Right lobe of liver (tissue), 6 donors: ENCODE measurements at places on chromosomes 3 and 15. TPM values are rescaled to one million over a fixed set of nuclear protein-coding genes. Genes with fewer than 3 reads are reported as not detected.
A peak's percentile ranks its signal among the peaks of the same experiment; 100 is the strongest.

GRCh38 chr15:55224892-55225291 lies 28.2 kb upstream of the RSL24D1 start:
- peak; percentile 58 for DNase-seq

Gene ERC2
- total RNA-seq: not detected

Gene ISLR
- 9.9 TPM for total RNA-seq

Gene IVD
- total RNA-seq: 203 TPM

DNA sequence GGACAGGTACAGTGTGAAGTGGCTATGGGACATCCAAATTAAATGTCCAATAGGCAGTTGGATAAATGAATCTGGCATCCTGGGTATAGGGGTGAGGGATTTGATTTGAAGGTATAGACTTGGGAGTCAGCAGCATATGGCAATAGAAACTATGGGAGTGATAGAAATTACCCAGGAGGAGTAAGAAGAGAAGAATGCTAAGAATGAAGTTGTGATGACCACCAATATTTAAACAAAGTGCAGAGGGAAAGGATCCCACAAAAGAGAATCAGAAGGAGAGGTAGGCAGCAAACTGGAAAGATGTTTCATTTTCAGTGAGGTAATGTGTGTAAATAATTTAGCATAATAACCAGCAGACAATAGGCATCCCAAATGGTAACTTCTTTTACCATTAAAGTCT lies 13.8 kb upstream of the MSL2 start:
- DNase-seq: no peak

Gene SCG5
- 18.3 TPM for total RNA-seq

DNA sequence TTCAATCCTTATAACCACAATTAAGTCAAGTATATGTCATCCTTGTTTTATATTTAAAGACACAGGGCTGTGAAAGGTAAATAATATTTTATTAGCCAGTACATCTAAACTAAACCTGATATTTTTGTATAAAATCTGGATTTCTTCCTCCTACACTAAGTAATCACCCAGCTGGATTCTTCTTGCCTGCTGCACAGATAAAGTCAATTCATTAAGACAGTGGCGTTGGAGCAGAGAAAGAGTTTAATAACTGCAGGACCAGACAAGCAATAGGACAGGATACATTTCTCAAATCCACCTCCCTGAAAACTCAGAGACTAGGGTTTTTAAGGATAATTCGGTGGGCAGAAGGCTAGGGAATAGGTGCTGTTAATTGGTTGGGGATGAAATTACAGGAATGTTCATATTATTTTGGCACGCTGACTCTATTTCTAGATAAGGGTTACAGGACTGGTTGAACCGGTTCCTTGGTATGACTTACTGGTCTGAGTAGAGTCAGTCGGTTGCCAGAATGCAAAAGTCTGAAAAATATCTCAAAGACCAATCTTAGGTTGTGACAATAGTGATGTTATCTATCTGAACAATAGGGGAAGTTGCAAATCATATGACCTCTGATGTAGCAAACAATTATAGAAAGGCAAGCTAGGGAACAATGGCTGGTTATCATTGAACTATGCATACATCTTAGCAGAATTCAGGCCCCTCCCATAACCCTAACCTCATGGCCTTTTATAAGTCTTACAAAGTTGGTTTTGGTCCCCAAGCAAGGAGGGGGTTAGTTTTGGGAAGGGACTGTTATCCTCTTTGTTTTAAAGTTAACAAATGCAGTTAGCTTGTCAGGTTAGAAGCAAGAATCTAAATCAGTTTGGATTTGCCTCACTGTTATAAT lies 244.8 kb downstream of the ALCAM start:
- DNase-seq: no peak

DNA sequence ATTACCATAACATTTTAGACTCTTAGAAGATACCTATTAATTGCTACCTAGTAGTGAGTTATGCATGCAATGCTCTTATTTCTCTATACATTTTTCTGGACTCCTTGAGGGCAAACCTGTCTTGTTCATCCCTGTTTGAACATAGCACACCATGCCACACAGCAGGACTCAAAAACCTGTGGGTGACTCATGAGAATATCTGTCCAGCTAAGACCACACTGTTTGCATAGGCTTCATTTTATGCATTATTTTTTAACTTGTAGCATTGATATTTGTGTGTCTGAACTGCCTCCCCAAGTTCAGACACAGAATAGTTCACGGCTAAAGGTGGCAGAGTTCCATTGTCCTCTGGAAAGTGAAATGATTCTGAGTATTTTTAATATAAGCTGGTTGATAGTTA lies 1.8 kb downstream of the LMCD1 start:
- DNase-seq: no peak

Gene PLSCR2
- total RNA-seq: not detected

Gene P2RY1
- total RNA-seq: 0.99 TPM

- DNase-seq: peak; percentile 29
Observed at GRCh38 chr15:74062671-74063070, 19.7 kb downstream of the GOLGA6A start.

Gene EXOSC7
- total RNA-seq: 22.2 TPM

Gene REC114
- not detected for total RNA-seq

Gene SPINK8
- not detected for total RNA-seq

Gene UPK1B
- not detected for total RNA-seq

DNA sequence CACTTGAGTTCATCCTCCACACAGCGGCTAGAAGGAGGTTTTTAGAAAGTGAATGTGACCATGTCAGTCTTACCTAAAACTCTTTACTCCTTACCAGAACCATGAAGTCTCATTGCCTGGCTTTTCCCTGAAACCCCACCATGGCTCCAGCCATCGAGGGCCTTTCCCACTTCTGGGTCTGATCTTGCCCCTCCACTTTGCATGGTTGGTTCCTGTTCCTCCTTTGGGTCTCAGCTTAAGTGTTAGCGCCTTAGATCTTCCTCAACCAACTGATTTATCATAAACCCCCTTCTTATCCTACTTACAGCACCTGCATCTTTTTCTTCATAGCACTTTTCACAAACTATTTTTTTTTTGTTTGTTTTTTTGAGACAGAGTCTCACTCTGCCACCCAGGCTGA lies 45.9 kb upstream of the ULK4 start:
- DNase-seq: no peak

GRCh38 chr3:126527006-126527405 lies 3.1 kb downstream of the CHST13 start:
- no peak for DNase-seq

- DNase-seq: no peak
Observed at GRCh38 chr3:99764377-99764776, 53.3 kb upstream of the CMSS1 start.

Gene PLSCR5
- not detected for total RNA-seq

DNA sequence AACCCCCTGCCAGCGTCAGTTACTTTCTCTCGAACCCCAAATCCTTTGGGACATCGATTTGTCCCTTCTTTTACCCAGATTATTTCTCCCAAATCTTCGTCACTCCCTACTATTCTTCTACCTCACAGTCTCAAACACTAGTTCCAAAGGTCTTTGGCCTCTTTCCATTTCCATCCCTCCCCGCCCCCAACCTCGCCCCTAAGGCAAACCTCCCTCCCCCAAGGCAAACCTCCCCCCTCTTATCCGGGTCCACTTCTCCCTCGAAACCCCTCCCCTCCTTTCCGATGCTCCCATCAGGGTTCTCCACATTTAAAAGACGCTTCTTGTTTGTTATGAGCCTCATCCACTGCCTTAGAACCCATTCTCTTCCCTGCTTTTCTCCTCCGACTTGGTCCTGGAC lies 583 bp downstream of the EAF1 start:
- DNase-seq: peak; percentile 64

DNA sequence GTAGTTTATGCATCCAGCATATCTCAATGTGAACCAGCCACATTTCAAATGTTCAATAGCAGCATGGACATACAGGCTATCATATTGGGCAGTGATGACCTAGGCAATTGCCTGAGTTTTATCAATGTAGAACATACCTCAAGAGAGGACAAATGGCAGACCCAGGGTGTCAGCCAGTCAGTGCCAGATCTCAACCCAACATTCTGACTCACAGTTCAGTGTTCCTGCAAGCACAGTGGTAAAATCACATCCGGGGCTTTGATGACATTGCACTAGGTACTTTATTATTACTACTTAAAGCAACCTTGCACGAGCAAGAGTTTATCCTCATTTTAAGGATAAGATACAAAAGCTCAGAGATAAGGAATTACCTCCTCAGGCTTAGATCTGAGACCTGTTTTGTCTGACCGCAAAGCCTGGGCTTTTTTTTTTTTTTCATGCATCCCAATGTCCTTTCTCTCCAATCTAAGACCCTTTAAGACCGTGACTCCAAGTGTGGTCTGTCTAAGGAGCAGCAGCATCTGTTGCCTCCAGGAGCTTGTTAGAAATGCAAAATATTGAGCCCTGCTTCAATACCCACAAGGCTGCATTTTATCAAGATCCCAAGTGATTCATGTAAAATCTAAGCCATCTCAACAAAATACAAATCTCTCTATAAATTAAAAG lies 60.1 kb downstream of the SLC12A1 start:
- DNase-seq: no peak

DNA sequence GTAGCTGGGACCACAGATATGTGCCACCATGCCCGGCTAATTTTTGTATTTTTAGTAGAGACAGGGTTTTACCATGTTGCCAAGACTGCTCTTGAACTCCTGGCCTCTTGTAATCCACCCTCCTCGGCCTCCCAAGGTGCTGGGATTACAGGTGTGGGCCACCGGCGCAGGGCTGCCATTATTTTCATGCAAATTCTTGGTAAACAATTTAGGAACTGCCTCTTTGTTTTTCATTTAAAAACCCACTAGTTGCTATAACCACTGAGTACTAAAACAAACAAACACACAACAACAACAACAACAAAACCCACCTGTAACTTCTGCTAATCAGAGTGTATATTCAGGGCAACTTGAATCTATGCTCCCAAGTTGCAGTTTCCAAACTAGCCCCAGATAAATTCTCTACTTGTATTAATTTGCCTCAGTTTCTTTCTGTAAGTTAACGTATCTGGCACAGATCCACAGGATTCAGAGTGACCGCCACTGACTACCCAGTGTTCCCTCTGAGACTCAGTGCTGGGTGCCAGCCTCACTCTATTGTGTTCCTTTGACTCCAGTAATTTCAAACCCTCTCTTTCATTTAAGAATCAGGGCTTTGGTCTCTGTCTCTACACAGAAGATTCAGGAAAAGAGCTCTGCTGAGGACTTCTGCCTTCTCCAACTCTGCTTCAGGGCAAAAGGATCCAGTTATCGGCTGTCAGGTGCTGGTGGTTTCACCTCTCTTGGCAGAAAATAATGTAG lies 18.6 kb upstream of the ZNF710 start:
- no peak for DNase-seq

DNA sequence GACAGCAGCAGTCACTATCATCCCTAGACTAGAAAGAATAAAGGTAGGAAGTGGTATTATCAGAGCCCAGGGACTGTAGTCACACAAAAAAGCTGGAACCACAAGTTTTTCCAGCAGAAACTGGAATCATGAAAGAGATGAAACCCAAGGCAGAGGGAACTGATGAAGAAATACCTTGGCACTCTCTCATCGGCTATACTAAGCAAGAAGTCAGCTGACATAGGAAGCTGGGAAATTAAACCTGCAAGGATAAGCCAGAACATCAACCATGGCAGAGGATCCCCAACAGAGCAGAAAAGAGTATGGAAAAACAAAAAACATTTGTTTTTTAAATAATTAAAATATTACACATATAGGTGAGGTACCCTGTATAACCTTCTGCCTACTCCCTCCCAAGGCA lies 86.5 kb downstream of the AQR start:
- DNase-seq: no peak

DNA sequence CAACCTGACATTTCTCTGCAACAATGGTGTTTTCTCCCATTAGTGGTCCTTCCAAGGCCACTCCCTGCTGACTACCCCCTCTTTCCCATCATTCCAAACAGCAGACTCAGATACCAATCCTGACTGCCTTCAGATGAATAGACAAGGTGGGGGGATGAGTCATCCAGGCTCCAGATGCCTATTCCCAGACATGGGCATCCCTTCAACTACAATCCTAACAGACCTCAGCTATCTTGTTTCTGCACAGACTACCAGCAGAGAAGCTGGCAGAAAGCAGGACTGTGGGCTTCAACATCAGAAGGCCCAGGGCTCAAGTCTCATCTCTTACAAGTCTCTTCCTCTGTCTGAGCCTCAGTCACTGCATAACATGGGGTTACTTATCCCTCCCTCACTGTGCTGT lies 2.2 kb downstream of the RBP1 start:
- no peak for DNase-seq

Gene HGD
- 425 TPM for total RNA-seq

Gene BNC1
- total RNA-seq: 0.31 TPM

Gene ALAS1
- 84.7 TPM for total RNA-seq

- DNase-seq: no peak
Observed at GRCh38 chr3:165696496-165696895, 140.7 kb downstream of the BCHE start.

Gene CYP11A1
- total RNA-seq: 2.5 TPM

GRCh38 chr3:170717410-170718402 lies 131.8 kb upstream of the SLC7A14 start:
- DNase-seq: no peak

- DNase-seq: no peak
Observed at GRCh38 chr3:121895121-121895520, 920 bp downstream of the SLC15A2 start.

- no peak for DNase-seq
Observed at GRCh38 chr3:24502690-24503089, 8.0 kb upstream of the THRB start.

GRCh38 chr15:47333734-47334133 lies 383.6 kb upstream of the SEMA6D start:
- DNase-seq: no peak

DNA sequence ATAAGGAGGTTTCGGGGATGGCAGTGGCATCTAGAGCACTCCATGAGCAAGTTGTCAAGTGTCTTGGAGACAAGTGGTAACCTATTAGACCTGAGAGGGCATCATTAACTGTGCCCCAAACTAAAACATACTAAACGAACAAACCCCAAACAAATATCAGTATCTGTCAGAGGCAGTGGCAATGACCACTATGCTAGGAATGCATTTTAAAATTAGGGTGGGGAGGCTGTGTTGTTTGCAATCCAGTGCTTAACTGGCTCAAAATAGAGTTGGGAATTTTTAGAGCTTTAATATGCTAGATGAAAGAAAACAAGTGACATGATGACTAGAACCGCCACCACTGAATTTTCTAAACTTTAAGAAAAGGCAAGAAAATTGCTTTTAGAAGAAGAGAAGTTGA lies 51.8 kb upstream of the TPRG1 start:
- no peak for DNase-seq

Gene HIGD2B
- total RNA-seq: not detected

- DNase-seq: no peak
Observed at GRCh38 chr3:80533553-80533952, 765.8 kb upstream of the ROBO1 start.

Gene MCF2L2
- total RNA-seq: 0.19 TPM

Gene MORC1
- total RNA-seq: not detected

Gene HESX1
- total RNA-seq: 0.43 TPM

- DNase-seq: no peak
Observed at GRCh38 chr15:41561104-41561776, 2.2 kb downstream of the TYRO3 start.

DNA sequence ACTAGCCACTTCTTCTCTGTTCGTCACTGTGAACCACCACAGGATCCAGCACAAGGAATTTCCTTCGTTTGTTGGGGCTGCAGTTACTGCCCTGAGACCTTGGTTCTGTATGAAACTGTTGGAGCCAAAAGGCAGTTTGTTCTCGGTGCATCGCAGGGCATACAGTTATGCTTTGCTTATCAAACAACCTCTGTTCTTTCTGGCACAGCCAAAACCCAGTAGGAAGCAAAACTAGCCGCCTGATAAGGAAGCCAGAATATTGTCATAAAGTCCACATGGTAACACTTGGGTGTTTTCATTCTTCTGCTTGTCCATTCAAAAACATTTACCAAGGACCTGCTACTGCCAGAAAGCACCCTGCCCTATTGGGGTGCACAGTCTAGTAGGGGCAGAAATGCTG lies 116.1 kb downstream of the RAB11A start:
- no peak for DNase-seq

Gene LRRC28
- 53.6 TPM for total RNA-seq
